Retina (tissue), 1 donor: ENCODE measurements at places on chromosomes 7 and 10.
A peak's percentile ranks its signal among the peaks of the same experiment; 100 is the strongest.

DNA sequence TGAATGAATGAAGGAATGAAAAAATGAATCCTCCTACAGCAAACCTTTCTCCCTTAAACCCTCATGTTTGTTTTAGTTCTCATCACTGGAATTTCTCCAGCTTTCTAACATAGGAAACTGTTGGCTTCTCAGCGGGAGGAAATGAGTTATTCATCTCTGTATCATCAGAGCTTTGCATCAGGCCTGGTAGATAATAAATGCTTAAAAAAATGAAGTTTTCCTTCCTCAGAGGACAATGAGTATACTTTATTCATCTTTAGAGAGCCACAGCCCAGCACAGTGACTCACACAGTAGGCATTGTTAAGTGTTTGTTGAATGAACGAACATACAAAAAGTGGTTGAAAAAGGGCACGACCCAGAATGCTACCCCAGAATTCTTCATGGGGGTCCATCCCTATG lies 62.6 kb downstream of the COL13A1 start:
- no peak for DNase-seq

- no peak for DNase-seq
Observed at GRCh38 chr10:113965077-113965476, 78.6 kb upstream of the ADRB1 start.

DNA sequence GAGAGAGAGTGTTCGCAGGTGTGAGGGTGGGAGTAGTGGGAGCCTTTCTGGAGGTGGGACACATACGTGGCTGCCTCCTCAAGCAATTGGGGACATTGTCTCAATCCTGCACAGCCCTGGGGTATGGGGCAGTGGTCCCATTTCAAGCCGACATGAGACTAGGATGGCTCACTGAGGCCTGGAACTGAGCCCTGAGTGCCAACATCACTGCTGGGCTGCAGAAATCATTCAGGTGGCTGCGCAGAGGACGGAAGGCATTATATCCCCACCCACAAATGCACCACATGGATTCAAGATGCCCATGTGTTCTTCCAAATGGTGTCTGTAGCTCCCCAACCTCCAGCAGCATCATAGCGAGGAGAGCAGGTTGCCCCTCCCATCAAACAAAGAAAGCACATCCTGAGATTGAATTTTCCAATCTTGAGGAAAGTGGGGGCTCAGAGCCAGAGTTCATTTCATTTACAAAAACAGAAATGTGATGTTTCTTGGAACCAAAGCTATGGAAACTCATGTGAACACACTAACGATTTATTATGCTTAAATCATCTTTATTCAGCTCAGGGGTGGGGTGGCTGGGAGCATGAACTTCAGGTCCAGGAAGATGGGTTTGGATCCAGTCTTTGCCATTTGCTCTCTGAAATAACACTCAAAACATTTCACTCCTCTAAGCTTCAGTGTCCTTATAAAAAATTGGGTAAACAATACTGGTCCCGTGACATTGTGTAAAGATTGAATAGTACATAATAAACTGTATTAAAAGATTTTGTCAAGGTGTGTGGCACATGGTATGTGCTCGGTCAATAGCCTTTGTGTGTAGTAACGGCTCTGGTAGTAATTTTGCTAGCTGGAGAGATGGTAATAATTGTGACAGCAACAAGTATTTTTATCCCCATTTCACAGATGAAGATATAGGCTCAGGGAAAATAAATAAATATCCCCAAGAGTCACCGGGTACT lies 4.6 kb downstream of the SFTPA2 start:
- DNase-seq, result no peak

- no peak for DNase-seq
Observed at GRCh38 chr10:72353028-72353964, 1.4 kb downstream of the DNAJB12 start.

DNA sequence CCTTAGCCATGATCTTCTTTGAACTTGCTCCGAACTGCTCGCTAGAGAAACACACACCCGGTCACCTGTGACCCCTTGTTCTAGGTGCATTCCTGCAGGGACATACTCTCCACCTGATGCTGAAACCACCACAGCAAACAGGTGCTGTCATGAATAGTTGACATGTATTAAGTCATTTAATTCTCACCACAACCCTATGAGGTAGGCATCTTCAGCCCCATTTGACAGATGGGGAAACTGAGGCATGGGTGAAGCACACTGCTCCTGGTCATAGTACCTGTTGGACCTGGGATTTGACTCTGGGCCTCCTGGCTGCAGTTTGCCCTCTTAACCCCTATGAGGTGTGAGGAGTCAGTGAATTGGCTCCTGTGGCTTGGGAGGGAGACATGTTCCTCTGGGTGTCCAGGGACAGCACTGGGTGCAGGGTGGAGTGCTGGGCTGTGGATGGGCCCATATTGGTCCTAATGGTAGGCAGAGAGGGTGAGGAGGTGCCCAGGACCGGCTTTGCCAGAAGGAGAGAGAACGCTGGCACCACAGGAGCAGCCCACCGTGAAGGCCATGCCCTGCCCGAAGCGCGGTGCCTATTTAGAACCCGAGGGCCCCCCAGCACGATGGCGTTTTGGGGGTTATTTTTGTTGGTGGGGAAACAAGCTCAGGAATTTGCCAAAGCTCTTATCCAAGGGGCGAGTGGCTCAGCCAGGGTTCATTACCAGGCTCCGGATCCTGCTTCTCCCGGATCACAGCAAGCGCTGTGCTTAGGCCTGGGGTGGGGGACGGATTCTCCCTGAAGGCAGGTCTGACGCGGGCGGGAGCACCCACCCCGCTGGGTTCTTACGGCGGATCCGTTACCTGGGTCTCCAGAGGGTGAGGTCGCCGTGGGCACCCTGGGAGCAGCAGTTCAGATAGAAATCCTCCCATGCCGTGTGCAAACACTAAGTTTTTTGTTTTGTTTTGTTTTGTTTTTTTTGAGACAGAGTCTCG lies 52.3 kb downstream of the GLRX3 start:
- DNase-seq, result no peak

- no peak for DNase-seq
Observed at GRCh38 chr10:80477813-80478212, 23.7 kb downstream of the TSPAN14 start.

DNA sequence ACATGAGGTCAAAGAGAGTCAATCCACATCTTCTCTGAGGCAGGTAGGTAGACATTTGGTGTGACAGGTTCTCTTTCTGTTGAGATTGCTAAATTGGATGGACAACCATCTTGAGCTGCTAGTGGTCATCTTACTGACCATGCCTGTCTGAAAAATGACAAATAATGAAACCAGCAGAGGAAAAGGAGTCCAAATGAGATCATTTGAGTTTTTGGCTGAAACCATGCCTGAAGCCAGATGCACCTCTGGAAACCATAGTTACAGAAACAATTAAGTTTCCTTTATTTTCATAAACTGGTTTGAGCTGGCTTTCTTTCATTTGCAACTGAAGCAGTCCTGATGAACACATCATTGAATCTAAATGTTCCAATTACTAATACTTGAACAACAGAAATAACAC lies 100.6 kb downstream of the ZNF438 start:
- DNase-seq, result no peak

DNA sequence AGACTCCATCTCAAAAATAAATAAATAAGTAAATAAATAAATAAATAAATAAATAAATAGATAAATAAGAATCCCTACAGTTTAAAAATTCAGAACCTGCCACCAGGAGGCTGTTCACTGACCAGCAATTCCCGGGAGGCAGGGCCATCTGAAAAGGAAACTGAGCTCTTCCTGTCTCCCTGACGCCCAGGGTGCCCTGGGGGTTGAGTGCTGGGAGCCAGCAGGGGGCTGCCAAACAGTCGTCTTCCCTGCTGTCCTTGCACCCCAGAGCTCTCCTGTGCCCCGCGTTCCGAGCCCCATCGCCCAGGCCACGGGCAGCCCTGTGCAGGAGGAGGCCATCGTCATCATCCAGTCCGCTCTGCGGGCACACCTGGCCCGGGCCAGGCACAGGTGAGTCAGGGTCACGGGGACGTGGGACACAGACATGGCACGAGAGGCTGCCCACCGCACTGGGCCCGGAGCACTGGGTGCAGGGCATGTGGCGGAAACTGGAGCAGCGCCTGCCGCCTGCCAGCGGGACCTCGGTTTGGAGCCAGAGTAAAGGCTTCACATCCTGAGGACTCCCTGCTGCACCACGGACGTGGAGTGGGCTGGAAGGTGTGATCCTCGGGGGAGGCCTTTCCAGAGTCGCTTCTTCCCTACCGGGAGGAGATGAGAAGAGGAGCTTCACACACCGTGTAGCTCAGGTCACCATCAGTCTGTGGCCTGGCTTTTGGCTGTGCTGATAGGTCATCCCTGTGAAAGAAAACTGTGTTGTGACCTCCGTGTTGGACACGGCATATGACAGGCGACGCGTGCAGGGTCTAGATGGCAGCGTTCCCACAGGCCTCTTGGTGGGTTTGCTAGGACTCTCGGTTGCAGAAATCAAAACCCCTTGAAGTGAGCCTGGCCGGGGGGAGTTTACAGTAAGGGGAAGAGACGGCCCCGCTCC lies 25.9 kb upstream of the TTYH3 start:
- DNase-seq, result no peak

DNA sequence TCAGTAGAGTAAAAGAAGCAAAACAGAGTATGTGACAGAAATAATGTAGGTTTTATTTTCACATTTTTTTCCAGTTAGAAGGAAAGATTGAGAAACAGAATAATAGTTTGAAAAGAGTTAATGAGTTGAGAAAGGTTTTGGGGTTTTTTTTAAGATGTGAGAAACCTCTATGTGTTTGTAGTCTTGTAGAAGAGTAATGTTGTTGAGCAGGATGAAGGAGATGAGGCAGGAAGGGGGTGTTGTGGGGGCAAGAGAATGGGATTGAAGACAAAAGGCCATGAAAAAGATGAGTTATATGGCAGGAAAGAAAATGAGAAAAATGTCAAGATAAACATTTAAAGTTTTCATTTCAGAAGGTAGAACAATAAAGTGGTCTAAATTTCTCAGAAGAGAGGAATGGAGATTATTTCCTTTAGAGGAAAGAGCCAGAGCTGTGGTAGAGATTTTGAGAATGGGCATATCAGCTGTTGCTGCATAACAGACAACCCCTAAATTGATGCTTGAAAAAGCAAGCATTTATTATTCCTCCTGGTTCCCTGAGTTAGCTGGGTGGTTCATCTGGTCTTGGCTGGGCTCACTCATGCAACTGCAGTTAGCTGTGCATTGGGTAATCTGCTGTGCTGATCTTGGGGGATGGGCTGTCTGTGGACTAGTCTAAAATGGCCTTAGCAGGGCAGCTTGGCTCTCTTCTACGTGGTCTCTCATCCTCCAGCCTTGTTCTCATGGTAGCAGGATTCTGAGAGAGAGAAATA lies 27.1 kb downstream of the PCGF5 start:
- DNase-seq, result no peak

DNA sequence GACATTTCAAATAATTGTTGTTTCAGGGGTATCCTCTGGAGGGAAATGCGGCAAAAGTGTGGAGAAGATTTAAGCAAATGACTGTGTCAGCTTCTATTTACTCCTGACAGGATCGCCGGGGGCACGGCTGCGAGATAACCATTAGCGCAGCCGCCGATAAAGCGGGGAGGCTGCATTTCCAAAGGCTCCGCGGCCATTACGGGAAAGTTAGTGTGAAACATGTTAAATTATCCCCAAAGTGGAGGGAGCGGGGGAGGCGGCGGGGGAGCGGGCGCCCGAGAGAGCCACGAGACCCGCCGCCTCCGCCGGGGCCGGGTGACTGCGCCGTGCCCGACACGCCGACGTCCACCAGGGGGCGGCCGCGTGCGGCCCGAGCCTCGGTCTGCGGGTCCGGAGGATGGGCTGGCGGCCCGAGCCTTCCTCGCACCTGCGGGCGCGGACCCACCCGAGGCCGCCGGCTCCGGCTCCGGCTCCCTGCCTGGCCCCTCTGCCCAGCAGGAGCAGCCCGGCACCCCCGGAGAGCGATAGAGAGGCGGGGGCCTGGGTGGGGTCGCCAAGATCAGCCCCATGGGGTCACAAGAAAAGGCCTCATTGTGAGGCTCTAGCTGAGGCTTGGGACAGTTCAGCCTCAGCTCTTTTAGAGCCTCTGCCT lies 74.4 kb upstream of the PAX2 start:
- DNase-seq, result peak; percentile 55

GRCh38 chr7:31043051-31043471 lies 9.0 kb upstream of the ADCYAP1R1 start:
- DNase-seq, result peak; percentile 64

DNA sequence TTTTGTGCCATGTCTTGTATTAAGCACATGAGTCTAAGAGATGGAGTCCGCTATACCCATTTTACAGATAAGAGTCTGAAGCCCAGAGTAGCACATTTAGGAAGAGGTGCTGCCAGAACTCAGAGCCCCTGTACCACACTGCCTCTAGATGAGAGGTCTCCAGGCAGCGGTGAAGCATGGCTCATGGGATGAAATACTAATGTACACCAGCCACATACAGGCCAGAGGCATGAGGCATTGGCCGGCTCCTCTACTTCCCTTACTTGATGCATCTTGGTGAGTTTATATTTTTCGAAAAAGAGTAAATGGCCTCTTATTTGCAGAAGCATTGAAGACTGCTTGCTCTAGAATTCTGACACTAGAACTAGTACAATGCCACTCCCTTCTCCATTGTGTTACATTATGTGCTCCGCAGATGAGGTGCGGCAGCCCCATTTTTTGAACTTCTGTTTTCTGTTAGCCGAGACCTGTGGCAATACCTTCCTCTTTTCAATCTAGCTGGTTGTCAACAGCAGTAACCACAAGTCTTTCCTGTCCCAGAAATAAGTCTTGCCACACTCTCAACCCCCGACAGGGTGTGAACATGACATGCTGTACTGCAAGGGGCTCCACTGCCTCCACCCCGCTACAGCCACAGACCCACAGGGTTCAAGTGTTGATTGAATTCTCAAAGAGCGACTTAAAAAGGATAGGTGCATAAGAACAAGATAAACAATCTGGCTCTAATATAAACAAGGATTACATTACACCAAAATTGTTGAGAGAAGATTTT lies 145.3 kb downstream of the CELF2 start:
- no peak for DNase-seq

GRCh38 chr7:51011710-51012350 lies 229.1 kb upstream of the GRB10 start:
- DNase-seq, result no peak

- no peak for DNase-seq
Observed at GRCh38 chr10:32049113-32049512, 7.1 kb downstream of the KIF5B start.

GRCh38 chr10:30591249-30591670 lies 38.3 kb downstream of the LYZL2 start:
- DNase-seq, result peak; percentile 65

- DNase-seq, result no peak
Observed at GRCh38 chr7:50589364-50589763, 24.2 kb upstream of the DDC start.

DNA sequence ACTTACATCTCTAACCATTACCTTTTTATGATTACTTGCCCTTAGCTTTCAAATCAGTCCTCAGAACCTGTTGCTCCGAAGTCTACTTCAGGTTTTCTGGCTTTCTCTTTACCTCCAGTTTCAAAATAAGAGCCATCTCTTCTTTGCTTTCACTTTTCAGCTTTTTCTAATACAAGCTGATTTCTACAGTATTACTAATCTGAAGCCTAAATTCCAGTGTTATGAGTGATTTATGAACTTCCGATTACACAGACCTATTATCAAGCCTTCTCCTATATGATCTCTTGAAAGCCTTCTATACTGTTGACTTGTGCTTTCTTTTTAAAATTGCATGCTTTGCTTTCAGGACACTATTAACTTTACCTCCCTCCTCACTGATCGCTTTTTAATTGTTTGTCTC lies 1307.8 kb upstream of the CELF2 start:
- DNase-seq, result no peak
